Neuronal stem cell (in vitro differentiated cells): ENCODE measurements at places on chromosomes 6 and 20.

DNA sequence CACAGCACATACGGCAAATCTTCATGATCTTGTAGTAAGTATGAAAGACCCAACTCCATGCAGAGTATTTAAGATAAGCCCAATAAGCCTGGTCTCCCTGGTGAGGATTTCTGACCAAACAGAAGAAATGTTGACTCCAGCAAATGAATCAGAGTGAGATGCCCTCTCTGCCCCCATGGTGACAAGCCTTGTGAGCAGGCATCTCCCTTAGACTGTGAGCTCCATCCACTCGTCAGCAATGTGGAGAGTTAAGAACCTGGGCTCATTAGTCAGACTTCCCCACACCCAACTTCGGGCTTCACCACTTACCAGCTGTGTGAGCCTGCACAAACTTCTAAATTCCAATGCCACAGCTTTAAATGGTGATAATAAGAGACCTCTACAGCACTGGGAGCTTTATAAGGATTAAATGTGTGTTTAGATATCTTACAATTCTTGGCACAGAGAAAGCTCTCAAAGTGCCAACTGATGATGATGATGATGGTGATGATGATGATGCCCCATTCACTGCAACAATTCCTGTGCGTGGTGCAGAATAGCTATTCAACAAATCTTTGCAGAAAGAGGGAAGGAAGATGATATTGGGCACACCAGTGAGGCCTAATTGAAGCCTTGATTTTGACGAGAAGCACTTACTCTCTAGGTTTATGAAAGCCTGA, 253.4 kb upstream of the TAB2 start:
- peaks cover 15% of the 10 kb centered on the region for H3K4me1 ChIP-seq
- H3K4me3 ChIP-seq, result no peak overlapping the region
- H3K36me3 ChIP-seq, result no peaks in the 10 kb centered on the region
- no peak overlapping the region for H3K27ac ChIP-seq

- H3K4me3 ChIP-seq, result no peak overlapping the region
- H3K4me1 ChIP-seq, result no peaks in the 10 kb centered on the region
- no peak overlapping the region for H3K27ac ChIP-seq
- DNase-seq, result no peak
Observed at GRCh38 chr6:134727081-134727480, 222.8 kb downstream of the ALDH8A1 start.

DNA sequence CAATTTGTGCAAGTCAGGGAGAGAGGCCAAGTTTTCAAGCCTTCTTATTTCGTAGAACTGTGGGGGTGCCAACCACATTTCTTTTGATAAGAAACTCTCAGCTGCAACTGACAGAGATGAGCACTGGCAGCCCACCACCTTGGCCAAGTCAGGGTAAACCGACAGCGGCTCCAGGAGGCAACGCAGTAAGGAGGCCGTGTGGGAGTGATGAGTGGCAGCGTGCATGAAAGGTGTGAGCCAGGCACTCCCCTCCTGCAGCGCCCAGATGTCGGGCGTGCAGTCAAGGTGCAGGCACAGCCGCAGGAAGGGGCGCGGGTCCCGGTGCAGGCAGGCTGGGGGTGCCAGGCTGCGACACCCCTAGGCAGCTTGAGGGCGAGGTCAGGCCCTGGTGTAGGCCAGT, 49.2 kb upstream of the HDAC2 start:
- H3K4me3 ChIP-seq, result no peak overlapping the region
- no peak for DNase-seq
- H3K4me1 ChIP-seq, result no peaks in the 10 kb centered on the region
- no peaks in the 10 kb centered on the region for H3K27me3 ChIP-seq
- no peaks in the 10 kb centered on the region for H3K36me3 ChIP-seq

GRCh38 chr20:60759651-60760050, 492.4 kb upstream of the CDH4 start:
- no peaks in the 10 kb centered on the region for H3K36me3 ChIP-seq
- no peak overlapping the region for H3K4me3 ChIP-seq
- H3K27ac ChIP-seq, result no peak overlapping the region
- H3K27me3 ChIP-seq, result no peaks in the 10 kb centered on the region
- no peaks in the 10 kb centered on the region for H3K4me1 ChIP-seq
- no peak for DNase-seq

DNA sequence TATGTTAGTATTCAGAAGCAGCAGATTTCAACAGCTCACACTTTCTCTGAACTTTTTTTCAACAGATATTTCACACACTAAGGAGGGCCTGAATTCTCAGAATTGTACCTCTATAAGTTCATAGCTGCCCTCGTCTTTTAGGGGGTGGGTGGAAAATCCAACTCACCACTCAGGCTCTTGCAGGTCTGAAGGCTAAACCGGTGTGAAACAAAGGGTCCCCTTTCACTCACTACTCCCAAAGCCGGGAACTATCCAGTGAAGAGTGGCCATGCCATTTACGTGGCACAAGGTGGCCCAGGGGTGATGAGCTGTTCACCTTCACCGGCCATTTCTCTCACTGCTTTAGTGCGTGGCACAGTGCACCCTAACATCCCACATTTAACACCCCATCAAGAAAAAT, 24.2 kb downstream of the TBC1D7 start:
- H3K27me3 ChIP-seq, result no peaks in the 10 kb centered on the region
- no peaks in the 10 kb centered on the region for H3K4me1 ChIP-seq
- no peak overlapping the region for H3K27ac ChIP-seq
- peaks cover 44% of the 10 kb centered on the region for H3K36me3 ChIP-seq
- no peak for DNase-seq
- no peak overlapping the region for H3K4me3 ChIP-seq

DNA sequence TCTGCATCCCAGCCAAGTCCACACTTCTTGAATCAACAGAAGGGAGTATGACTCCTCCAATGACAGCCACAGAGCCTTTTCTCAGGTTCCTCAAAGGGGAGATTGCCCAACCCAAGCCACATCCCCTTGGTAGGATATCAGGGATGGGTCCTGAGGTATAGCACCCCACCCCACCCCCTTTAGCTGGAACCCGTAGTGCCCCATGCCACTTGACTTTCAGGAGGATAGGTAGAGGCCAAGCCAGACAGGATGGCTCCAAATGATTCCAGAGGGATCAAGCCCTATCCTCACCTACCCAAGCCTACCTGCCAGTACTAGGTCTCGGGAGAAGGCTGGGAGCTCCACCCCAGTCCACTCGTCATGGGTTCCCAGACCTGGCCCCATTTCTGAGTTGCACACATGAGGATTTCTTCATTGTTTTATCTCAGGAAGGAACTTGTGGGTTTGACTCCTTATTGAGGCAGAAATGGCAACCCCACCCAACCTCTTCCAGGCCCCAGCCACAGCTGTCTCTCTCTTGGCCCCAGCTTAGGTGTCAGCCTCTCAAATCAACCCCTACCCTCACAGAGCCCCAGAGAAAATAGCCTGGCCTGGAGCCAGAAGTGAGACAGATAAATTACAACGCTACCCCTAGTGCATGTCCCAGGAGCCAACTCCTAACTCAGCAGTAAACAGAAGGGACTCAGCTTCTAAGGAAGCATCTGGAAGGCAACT, 3.6 kb downstream of the CCND3 start:
- peaks cover 20% of the 10 kb centered on the region for H3K36me3 ChIP-seq
- DNase-seq, result no peak
- H3K4me3 ChIP-seq, result no peak overlapping the region
- peaks cover 18% of the 10 kb centered on the region for H3K4me1 ChIP-seq
- H3K27me3 ChIP-seq, result no peaks in the 10 kb centered on the region

DNA sequence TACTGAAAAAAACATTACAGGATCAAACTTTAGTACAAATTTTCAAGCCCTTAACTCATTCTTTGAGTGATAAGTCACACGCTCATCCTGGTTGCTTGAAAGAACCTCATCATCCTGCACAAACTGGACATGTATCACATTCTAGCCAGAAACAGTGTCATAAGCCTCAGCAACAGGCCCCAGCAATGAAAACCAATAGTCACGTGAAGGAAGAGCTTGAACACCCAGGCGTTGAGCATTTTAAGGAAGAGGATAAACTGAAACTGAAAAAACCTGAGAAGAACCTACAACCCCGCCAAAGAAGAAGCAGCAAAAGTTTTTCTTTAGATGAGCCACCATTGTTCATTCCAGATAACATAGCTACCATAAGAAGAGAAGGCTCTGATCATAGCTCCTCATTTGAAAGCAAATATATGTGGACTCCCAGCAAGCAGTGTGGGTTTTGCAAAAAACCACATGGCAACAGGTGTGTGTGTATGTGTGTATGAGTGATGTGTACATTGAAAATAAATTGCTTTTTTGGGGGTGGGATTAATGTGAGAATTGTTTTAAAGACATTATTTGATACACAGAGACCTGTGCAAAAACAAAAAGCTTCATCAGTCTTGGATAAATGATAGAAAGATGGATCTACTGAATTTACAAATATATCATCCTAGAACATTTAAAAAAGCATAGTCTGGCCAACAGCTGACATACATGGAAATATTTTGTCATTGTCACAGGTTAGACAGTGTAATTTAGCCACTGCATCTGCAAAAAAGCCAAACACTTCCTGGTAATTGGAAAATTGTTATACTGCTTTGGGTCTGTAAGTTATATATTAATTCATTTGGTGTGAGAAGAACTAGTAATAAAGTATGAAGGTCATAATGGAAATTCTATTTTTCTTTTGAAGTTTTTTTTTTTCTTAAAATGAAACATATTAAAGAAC, 50.1 kb downstream of the PHF3 start:
- H3K4me1 ChIP-seq, result no peaks in the 10 kb centered on the region
- no peak overlapping the region for H3K4me3 ChIP-seq
- H3K27ac ChIP-seq, result no peak overlapping the region
- no peak for DNase-seq

- no peaks in the 10 kb centered on the region for H3K36me3 ChIP-seq
- H3K27me3 ChIP-seq, result no peaks in the 10 kb centered on the region
- H3K4me3 ChIP-seq, result no peak overlapping the region
- H3K27ac ChIP-seq, result no peak overlapping the region
- H3K4me1 ChIP-seq, result no peaks in the 10 kb centered on the region
Observed at GRCh38 chr6:135568379-135568778, 70.8 kb upstream of the AHI1 start.

- H3K36me3 ChIP-seq, result no peaks in the 10 kb centered on the region
- no peak overlapping the region for H3K27ac ChIP-seq
- no peak for DNase-seq
- H3K4me1 ChIP-seq, result no peaks in the 10 kb centered on the region
- no peaks in the 10 kb centered on the region for H3K27me3 ChIP-seq
Observed at GRCh38 chr20:41786158-41786557, 168.0 kb upstream of the CHD6 start.
